ENCODE measurements at places on chromosomes 1 and 21.

DNA sequence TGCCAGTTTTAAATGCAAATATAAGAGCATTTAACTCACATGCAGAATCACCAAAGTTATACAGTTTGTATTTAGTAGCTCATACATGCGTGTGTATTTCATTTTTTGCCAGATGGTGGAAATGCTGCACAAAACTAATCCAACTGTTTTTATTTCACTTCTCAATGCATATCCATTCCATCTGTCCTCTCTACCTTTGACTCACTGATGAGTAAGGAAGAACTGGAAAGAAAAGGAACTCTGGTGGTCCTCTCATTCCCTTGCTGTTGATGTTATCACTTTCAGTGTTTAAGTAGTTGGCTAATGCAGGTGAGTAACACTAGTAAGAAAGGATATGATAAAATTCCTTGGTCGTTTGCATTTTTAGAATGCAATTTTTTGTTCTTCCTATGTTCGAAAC, 5.7 kb upstream of the SLC1A7 start:
- DNase-seq, result no peak

DNA sequence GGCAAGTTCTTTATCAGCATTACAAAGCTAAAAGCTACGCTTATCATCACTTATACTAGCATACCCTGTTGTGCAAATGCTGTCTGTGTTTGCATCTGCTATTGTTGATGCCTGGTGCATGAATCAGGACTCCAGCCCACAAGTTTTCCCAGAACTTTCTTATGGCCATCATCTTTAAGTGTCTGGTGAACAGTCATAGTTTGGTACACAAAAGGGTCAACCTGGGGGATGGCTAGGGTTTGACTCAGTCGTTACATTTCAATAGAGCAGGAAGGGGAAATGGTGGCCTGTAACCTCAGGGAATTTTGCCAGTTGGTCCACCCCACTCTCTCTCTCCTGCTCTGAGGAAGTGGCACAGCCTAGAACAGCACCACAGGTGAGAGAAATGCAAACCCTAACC, 35.4 kb downstream of the SELL start:
- DNase-seq, result no peak

DNA sequence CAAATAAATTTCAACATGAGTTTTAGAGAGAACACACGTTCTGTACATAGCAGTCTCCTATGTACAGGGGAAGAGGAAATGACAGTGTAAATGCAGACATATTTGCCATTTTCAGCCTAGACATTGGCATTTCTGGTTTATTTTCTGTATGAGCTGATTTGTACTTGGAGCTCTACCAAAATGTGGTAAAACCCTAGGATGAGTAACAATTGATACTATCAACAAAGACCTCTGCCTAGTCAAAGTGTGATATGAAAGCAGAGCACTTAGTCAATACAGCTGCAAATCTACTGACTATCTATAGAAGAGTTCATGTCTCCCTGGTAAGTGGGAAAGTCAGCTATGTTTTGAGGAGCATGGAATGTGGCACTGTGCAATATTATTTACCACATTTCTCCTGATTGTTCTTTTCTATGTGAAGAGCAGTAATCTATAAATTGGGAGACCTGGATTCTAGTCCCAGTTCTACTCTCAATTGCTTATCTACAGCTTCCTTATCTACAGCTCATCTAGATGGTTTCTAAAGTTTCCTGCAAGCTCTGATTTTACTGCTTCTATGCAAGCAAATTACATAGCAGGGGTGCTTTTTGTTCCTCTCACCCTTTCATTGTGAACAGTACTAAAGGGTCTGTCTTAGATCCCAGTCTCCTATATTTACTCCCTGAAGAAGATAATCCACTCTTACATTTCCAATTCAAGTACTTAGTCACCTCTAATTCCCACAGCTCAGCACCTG, 334.2 kb downstream of the NTNG1 start:
- DNase-seq, result no peak

- no peak for DNase-seq
These were observed 57.9 kb downstream of the TTC3 start for GRCh38 chr21:37130971-37131370.

- DNase-seq, result no peak
These were observed 116.1 kb upstream of the GORAB start for GRCh38 chr1:170415710-170416372.

- DNase-seq, result no peak
These were observed 5.7 kb downstream of the MAN1A2 start for GRCh38 chr1:117372863-117373412.

DNA sequence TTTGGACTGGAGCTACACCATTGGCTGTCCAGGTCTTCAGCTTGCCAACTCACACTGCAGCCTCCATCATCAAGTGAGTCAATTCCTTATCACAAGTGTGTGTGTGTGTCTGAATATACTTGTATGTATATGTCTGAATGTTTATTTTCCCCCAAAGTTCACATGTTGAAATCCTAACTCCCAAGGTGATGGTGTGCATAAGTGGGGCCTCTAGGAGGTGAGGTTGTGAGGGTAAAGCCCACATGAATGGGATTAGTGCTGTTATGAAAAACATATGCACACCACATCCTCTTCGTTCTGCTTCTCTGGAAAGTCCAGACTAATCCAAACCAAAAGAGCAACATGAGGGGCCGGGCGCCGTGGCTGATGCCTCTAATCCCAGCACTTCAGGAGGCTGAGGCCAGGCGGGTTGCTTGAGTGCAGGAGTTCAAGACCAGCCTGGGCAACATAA, 48.7 kb upstream of the LBR start:
- DNase-seq, result no peak

DNA sequence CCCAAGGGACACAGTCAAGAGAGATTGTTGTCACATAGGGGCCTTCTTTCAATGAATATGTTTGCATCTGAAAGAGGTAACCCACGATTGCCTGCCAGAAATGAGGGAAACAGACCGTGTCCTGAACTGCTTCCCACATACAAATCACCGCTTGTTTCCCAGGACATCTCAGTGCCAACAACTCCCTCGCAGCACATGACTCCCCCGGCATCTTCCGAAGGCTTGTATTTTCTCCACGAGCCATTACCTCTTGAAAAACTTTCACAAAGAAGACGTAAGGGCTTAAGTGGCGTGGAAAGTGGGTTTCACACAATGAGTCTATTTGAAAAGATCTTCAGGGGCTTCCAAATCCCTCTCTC, 31.6 kb upstream of the PDE9A start:
- DNase-seq, result no peak

DNA sequence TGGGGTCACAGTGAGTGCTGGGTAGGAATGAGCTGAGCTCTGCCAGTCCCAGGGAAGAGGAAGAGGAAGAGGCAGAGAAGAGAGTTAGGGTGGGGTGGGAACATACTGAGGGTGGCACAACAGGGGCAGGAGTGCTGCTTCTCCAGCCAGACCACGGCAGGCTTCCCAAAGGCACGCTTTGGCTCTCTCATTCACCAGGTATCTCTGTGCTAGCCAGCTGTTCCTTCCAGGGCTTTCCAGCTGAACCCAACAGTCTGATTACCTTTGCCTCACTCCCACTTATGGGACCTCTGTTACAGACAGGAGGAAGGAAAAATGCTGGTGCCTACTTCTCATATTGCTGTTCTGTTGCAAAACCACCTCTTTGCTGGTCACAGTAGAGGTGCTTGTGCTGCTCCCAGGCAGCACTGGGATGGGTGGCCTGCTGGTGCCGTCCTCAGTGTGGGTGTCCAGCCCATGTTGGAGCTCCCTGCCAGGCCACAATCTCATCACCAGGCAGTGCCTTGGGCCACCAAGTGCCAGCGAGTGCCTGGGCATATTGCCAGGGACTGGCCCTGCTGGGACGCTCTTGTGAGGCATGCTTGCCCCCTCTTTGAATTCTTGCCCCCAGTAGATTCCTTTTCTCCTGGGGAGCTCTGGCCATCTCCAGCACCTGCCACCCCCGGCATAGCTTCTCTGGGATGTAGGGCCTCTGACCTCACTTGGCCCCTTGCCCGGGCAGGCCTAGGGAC, 2.1 kb downstream of the ADORA1 start:
- no peak for DNase-seq

- no peak for DNase-seq
These were observed 411.0 kb upstream of the ESRRG start for GRCh38 chr1:217133958-217134856.

GRCh38 chr1:44604157-44604955, 69.9 kb downstream of the TMEM53 start:
- DNase-seq, result no peak

GRCh38 chr1:156157506-156157905, 4.1 kb downstream of the SEMA4A start:
- no peak for DNase-seq

Measured in stimulated activated CD4-positive, alpha-beta T cell treated with anti-CD3 and anti-CD28 coated beads, Interleukin-2, amount 100 ng/mL, for 4 hours (primary cell).